ENCODE measurements at places on chromosomes 3 and 15. TPM values are rescaled to one million over a fixed set of nuclear protein-coding genes. Genes with fewer than 3 reads are reported as not detected.

DNA sequence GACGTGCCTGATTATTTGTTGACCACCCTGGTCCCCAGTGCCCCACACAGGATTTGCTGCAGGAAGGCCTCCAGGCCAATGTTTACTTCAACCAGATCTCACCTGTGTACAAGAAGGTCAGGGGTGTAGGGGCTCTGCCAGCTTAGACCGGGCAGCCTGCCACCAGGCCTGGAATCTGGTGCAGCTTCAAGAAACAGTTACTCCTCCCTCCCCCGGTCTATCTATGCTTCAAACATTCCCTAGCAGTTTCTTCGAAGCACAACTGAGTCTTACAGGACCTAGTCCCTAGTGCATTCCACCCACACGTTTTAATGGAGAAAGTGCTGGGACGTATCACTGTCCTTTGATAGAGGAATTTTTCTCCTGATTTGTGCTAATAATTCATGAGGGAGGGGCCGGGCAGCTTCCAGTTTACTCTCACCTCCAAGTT is 8.0 kb downstream of the SH3BP5 start:
- no peak for DNase-seq

- no peak for DNase-seq
Observed at GRCh38 chr3:98556164-98557130, 24.7 kb downstream of the GPR15 start.

DNA sequence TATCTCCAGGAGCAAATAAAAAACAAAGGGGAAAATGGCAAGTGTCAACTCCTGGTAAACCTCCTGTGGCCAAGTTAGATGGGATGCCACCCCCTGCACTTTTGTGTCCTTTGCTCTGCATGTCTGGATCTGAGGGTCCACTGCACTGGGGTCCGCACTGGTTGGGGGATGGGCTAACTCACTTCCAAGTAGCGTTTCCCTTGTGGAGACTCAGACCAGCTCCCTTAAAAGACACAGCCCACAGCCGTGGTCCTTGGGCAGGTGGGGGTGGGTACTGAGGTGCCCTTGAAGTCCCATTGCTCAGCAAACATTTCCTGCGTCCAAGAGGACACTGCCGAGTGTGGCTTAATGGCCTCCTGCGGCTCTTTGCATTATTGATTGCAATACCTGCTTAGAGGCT is 188.2 kb downstream of the MEGF11 start:
- DNase-seq = no peak

GRCh38 chr3:160870327-160870726 is 114.3 kb downstream of the PPM1L start:
- DNase-seq = no peak

GRCh38 chr3:47852604-47853602 is 50.0 kb downstream of the DHX30 start:
- no peak for DNase-seq

DNA sequence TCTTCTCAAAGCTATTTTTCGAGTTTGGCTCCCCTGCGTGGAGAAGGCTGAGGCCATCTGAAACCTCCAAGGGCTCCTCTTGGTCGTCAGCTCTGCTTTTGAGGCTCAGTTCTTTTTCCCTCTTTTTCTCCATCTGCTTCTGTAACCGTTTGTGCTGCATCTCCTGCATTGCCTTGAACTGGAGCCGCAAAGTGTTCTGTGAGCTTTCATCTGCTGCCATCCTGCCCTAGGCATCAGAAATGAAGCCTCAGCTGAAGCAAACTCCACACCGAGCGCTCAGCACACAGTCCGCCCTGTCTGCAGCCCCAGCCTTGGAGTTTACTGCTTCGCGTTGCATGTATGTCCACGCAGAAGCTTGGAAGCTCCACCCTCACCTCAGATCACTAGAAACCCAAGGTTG is 14.9 kb downstream of the CCDC13 start:
- DNase-seq = no peak

DNA sequence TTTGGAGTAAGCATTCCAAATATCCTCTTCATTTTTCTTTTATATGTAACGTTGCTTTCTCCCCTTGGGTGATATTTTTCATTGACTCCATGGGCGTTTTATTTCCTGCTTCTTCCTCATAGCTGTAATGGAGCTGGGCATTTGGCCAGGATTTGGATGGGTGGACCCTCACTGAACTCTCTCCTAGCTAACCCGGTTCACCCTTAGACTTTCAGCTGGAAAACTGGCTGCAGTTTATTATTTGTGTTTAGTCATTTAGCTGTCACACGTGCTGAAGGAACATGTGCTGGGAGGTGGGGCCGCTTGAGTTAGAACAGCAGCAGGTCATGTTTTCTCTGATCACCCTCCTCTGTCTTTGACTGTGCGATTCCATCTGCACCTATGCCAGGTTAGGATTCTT is 407.6 kb downstream of the ZIC1 start:
- peak; percentile 87 for DNase-seq

DNA sequence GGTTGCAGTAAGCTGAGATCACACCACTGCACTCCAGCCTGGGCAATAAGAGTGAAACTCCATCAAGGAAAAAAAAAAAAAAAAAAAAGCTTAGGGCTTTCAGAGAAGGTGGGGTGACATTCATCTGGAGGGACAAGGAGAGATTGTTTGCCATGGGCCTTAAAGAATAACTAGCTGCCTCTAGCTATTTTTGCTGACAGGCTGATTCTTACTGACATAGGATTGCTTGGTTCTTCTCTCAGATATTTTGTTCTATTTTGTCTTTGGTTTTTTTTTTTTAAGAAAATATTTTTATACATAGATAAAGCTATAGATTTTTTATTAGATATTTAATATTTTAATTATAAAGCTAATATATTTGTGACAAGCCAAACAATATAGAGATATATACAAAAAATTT is 24.2 kb upstream of the PIAS1 start:
- no peak for DNase-seq

- DNase-seq = no peak
Observed at GRCh38 chr3:102026656-102027055, 177.3 kb downstream of the NFKBIZ start.

GRCh38 chr15:93974804-93975481 is 256.4 kb upstream of the MCTP2 start:
- no peak for DNase-seq

Gene CSPG4
- total RNA-seq = 33.2 TPM

Gene POLR2M
- 1,088 TPM for total RNA-seq

Gene PFN2
- 32.0 TPM for total RNA-seq

Gene SCAANT1
- total RNA-seq = not detected

Gene GP5
- total RNA-seq = not detected

Gene SLC22A13
- not detected for total RNA-seq

Gene PRSS50
- total RNA-seq = not detected

Measured in stomach (tissue), 19 donors.